WERI-Rb-1 (cell line): ENCODE measurements at places on chromosomes 1 and 21.
A peak's percentile ranks its signal among the peaks of the same experiment; 100 is the strongest.

DNA sequence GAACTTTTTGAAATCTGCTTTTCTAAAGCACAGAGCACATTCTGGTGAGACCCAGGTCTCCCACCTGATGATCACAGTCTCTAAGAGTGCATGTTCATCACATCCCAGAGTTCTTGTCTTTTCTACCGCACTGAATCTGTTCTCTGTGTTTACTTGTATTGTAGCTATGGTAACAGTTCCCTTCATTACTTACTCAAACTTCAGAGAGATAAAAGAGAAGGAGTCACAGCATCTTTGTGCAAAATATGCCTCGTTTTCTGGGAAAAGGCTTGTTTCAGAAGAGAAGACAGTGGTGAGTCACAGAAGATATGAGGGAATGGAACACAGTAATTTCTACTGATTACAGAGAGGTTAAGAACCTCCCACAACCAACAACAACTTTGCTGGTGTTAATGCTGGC is 580.6 kb downstream of the PLA2G4A start:
- DNase-seq: no peak

- DNase-seq: no peak
These were observed 27.9 kb upstream of the KIRREL1 start for GRCh38 chr1:157965584-157965983.

GRCh38 chr21:27300770-27301169 is 333.9 kb upstream of the ADAMTS5 start:
- no peak for DNase-seq

GRCh38 chr1:209041927-209042326 is 541.6 kb upstream of the CAMK1G start:
- no peak for DNase-seq

GRCh38 chr21:44059710-44060109 is 47.5 kb upstream of the PWP2 start:
- no peak for DNase-seq

DNA sequence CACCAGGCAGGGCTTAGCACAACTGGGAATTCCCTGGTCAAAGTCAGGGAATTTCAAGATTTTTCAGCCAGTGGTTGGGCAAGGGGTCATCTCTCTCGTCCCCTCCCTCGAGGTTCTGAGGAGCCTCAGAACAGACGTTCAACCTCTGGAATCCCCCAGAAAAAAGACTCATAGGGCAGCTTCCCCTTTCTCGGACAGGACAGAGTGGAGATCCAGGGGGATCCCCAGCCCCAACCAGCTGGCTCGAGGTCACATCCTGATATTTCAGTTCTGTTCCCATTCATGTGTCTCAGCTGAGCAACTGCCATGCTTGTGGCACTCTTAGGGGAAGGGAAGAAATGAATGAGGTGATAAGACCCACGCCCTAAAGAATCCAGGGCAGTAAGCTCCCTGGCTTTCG is 4.9 kb upstream of the LAD1 start:
- DNase-seq: no peak

GRCh38 chr21:32300117-32300681 is 1.5 kb downstream of the MRAP start:
- DNase-seq: no peak

GRCh38 chr1:10795276-10796021 is 997 bp downstream of the CASZ1 start:
- peak; percentile 24 for DNase-seq

DNA sequence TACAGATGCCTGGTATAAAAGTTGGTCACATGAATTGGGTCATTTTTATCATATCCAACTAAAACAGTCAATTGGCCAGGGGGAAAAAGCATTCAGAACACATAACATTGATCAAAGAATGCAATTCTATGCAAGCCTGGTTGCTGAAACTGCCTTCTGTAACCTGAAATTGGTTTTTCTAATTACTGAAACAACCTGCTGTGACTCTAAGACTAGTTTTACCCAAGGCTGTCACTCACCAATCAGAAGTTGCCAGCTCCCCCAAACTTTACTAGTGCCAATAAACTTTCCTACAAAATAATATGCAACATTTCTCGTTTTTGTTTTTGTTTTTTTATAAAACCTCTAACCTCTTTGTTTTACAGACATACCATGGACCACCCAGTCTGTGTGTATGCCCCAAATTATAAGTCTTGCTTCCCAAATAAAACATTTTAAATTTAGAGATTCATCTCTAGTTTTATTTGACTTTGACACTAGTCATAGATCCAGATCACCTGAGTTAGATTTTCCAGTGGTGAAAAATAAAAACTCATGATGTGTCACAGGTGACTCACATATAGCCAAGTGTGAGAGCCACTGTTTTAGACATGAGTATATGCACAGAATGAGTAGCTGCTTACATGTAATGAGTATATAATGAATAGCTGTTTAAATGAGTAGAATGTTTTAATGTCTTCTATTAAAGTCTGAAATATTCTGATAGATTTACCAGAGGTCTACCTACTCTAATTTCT is 64.2 kb upstream of the CR2 start:
- DNase-seq: no peak

DNA sequence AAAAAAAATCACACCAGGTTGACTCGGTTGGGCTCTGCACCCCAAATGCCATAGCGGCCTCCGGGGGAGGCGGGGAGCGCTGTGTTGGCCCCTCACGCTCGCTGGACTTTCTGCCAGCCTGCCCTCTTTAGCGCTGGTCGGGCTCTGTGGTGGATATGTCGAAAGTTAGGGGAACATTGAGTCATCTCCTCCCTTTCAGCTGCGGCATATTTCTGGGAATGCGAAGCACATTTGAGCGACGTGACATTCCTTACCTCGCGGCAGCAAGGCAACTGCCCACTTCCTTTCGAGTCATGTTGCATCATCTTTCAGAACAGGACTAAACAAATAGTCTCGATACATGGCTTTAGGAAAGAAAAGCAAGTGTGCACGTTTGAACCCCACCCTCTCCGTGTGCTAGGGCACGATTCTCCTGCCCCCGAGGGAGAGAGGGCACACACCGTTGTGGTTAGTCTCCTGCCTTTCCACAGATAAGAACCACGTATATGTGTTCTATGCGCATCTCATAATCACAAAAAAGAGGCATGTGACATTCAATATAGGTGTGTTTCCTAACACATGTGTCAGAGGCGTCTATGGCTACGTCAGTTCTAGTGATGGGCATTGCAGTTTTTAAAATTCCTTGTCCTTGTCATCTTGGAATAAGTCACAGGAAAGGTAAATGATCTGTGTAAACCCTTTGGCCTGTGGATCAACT is 105.9 kb upstream of the SLC45A1 start:
- DNase-seq: no peak

DNA sequence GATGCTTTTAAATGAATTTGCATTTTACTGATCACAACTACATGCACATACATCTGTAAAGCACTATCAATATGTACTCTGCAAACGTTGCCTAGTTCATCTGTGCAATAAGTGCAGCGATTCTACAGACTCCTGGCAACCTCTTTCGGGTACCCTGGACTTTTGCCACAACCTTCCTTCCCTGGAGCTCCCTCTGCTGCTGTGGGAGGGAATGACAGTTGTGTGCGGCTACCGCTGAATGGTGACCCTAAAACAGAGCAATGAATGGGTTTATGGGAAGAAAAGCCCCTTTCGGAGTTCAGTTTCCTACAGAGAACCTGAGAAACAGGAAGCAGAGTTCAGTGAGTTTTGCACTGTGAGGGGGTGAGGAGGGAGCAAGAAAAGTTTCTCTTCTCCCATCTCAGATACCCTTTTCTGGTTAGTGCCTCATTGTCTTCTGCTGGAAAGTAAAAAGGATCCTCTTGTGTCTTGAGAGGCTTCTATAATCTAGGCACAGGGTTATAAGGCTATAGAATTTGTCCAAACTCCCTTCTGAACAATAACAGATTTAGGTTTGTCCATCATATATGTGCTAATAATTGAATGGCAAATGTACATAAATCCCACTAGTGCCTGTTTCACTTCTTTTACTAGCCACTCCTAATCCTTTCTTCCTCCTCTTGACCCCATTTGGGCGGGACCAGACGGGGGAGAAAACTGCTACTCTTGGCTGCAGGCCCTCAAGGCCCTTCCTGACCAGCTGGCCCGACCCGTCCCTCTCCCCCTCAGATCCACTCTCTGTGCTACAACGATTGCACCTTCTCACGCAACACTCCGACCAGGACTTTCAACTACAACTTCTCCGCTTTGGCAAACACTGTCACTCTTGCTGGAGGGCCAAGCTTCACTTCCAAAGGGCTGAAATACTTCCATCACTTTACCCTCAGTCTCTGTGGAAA is 19.8 kb upstream of the SARS1 start:
- DNase-seq: peak; percentile 75

DNA sequence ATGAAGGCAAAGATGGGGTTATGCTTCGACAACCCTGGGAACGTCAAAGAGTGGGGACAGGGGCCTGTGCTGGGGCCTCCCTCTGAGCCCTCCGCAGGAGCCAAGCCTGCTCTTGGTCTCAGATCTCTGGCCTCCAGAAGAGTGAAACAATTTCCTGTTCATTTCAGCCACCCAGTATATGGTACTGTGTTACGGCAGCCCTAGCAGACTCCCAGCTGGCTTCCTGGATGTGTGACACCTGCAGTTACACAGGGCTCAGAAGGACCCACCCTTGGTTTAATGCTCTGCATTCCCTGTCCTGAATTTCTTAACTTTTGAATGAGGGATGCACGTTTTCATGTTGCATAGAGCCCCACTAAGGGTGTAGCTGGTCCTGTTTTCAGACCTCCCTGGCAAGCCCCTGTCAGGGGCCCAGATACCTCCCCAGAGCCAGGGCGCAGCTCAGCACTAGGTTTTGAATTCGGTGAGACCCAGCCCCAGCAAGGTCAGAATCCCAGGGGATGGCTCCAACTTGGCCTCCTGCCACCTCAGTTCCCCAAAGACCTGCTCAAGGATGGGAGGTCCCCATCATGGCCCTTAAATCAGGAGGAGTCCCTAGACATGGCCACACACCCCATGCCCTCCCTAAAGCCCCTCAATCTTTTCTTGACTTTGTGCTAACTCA is 79.0 kb upstream of the IFFO2 start:
- DNase-seq: no peak

- DNase-seq: no peak
These were observed 4.9 kb downstream of the RGS1 start for GRCh38 chr1:192580351-192580962.

DNA sequence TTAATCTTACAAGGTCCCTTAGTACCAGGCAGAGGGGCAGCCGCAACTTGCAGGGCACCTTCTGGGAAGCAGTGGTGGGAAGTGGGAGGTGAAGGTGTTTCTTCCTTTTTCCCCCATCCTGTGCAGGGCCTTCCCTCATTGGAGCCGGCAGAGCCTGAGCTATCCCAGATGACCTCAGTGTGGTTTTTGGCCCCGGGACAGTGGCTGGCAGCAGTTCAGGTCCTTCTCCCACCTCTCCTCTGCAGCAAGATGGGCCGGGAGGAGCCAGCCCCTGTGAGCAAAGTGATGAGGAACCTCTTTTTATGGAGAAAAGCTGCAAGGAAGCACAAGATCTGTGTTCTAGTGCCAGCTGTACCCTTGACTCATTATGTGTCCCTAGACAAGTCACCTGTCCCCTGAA is 6.8 kb downstream of the PFKFB2 start:
- DNase-seq: no peak

- DNase-seq: no peak
These were observed 39.6 kb upstream of the GPR52 start for GRCh38 chr1:174408146-174408545.

- DNase-seq: no peak
These were observed 70.4 kb downstream of the PLEKHA6 start for GRCh38 chr1:204289280-204289679.

DNA sequence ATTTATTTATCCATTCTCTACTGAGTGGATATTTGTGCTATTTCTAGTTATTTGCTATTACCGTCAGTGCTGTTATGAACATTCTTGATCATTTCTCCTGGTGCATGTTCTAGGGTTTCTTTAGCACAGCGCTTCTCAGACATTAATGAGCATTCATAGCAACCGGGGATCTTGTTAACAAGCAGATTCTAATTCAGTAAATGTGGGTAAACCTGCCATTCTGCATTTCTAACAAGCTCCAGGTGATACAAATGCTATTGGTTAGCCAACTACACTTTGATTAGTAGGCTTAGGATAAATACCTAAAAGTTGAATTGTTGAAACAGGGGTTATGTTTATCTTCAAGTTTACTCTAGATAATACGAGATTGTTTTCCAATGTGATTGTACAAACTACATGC is 3.3 kb upstream of the DBT start:
- DNase-seq: no peak

DNA sequence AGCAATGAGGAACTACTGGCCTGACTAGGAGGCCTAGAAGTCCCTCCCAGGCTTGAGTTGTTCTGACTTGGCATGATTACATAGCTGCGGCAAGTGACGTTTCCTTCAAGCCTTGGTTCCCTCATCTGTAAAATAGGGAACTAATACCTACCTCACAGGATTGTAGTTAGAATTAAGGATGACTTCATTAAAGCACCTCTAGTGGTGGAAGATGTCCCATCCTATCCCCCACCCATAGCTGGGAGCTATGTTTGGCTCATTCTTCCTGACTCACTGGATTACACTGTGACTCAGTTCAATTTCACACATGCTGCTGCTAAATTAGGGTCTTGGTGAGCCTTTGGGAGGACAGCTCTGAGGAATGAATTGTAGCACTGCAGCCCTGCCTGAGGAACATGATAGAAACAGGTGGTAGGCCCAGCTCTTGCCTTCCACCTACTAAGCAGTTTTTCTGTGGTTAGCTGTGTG is 6.0 kb upstream of the SHISA4 start:
- DNase-seq: peak; percentile 21

DNA sequence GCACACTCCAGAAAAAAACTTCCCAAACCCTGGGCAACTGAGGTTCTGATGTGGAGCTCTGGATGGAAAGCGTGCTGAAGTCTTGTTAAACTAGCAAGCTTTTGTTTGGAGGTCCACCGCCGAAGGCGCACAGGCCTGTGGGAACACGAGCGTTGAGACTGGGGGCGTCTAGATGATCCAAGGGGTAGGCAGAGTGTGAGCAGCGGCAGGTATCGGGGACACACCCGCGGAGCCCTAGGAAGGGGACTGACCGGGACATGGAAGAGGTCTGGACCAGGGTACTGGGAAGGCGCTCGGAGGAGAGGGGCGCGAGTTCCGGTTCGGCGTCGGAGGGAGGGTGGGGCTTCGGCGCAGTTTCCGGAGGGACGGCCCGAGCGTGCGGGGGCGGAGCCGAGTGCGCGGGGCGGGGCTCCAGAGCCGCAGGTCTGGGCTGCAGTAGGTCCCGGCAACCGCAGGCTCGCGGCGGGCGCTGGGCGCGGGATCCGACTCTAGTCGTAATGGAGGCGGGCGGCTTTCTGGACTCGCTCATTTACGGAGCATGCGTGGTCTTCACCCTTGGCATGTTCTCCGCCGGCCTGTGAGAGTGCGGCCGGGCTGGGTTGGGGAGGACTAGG is at the start of gene SLC50A1:
Gene SLC50A1 (plus strand): TSS at position 438 of the 614 bp plus-strand sequence. CDS start 60 bp downstream, at position 498.
- peak; percentile 100 for DNase-seq

DNA sequence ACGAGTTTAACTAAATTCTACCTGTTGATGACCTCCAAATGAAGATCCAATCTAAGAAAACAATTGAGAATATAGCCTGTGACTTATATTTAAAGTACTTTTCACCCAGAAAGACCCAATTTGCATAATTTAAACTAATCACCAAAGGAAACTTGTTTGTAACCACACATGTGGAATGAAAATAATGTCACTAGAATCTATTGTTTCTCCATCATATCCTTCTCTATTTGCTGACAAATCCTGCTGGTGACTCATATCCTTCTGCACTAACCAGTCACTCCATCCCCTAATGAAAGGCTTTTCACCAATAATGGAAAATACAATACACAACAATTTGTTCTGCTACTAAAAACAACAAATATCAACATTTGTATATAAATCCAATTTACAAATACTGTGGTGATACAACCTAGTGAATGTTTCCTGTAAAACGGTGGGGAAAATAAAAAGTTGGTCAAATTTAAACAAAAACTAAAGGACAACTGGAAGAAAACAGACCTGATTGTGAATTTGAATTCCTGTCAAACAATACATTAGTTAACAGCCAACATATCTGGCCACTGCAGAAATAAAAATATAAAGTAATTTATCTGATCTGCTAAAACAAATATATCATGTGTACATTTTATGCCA is 6.5 kb downstream of the PTP4A2 start:
- no peak for DNase-seq
